ENCODE measurements at places on chromosomes 2 and 18. TPM values are rescaled to one million over a fixed set of nuclear protein-coding genes. Genes with fewer than 3 reads are reported as not detected.

NMUR1 gene
- 0.67 TPM for total RNA-seq

DNA sequence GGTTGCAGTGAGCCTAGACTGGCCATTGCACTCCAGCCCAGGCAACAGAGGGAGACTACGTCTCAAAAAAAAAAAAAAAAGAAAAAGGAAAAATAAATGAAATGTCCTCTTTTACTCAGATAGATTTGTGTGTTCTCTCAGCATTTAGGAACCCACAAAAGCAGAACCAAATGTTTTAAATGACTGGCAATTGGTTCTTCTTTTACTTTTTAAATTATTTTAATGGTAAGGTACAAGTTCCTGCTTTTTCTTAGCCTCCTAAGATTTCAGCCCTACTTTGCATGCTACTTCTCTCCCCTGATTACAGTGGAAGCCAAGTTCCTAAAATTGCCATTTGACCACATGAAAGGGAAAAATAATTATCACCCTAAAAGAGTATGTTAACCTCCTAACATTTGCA is 23.5 kb downstream of the SRSF7 start:
- no peaks in the 10 kb centered on the region for H3K4me1 ChIP-seq
- no peaks in the 10 kb centered on the region for H3K27me3 ChIP-seq
- no peak overlapping the region for H3K27ac ChIP-seq
- peaks cover 16% of the 10 kb centered on the region for H3K36me3 ChIP-seq
- DNase-seq: no peak
- H3K4me3 ChIP-seq: no peak overlapping the region

DNA sequence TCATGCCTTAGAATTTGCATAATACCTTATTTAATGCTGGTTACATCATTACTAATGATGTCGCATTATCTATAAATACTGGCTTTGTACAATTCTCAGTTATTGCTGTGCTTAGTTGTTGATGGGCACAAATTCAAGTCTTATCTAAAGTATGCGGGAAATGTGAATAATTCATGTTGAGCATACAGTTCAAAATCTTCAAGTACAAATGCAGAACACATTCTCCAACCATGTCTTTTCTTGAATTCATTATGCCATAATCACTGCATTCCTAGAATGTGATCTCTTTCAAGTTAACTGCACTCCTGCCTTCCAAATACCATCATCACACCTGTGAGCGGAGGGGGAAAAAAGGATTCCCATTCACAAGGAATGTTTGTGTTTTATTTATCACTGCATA is 337.0 kb downstream of the MBD2 start:
- H3K4me1 ChIP-seq: no peaks in the 10 kb centered on the region
- no peaks in the 10 kb centered on the region for H3K27me3 ChIP-seq
- no peaks in the 10 kb centered on the region for H3K36me3 ChIP-seq
- DNase-seq: no peak
- H3K4me3 ChIP-seq: no peak overlapping the region
- no peak overlapping the region for H3K27ac ChIP-seq

DNA sequence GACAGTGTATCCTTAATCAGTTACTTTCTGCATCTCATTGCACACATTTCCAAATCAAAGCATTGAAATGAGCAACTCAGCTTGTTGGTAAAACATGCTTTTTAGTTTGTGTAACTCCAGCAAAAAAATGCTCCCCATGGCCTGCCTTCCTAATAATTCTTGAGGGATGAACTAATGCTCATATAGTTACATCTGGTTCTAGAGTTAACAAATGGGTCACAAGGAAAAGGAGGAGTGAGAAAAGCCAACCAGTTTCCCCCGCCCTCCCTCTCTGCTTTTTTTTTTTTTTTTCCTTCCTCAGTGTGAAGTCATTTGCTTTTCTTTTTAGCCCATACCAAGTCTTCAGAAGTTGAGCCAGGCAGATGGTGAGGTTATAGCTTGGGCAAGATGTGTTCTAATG is 231.7 kb downstream of the MTX2 start:
- H3K4me1 ChIP-seq: no peaks in the 10 kb centered on the region
- no peak for DNase-seq
- no peaks in the 10 kb centered on the region for H3K27me3 ChIP-seq
- H3K4me3 ChIP-seq: no peak overlapping the region

- no peak overlapping the region for H3K4me3 ChIP-seq
- H3K36me3 ChIP-seq: no peaks in the 10 kb centered on the region
- DNase-seq: no peak
- no peaks in the 10 kb centered on the region for H3K4me1 ChIP-seq
Observed at GRCh38 chr2:123073956-123074355, 951.1 kb upstream of the CNTNAP5 start.

All from right atrium auricular region (tissue), 2 donors.